SW 1271 (cell line): ENCODE measurements at places on chromosomes 7 and 10.

- no peak for DNase-seq
Observed at GRCh38 chr7:142540371-142540770, 208.9 kb upstream of the PRSS1 start.

DNA sequence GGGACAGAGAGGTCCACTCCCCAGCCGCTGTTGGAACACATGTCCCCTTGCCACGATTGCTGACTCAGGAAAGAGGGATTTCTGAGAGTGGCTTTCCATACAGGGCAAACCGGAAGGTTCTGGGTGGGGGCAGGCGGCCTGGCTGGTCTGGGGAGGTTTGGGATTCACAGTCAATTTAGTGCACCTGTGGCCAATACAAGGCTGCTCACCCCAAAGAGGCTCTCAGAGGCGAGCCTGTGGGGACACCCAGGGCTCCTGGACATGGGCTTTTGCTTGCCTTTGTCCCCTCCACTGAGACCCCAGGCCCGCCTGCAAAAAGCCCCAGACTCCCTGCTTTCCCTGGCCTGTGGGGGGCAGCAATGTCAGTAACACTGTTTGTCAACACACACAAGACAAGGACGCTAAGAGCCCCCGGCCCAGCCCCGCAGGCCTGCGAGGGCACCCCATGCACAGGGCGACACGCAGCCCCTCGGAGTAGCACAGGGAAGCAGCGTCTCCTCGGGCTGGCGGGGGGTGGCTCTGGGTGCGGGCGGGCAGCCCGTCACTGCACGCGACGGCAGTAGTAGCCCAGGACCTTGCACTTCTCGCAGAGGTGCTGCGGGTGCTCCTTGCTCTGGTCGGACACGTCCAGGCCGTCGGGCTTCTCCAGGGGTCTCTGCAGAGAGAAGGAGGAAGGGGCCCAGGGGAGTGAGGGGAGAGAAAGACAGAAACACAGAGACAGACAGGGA, 38.7 kb downstream of the PPIF start:
- no peak for DNase-seq

GRCh38 chr10:114507449-114507848, 103.1 kb upstream of the AFAP1L2 start:
- DNase-seq: no peak

GRCh38 chr7:47786557-47787248, 161.6 kb downstream of the PKD1L1 start:
- peak; percentile 99 for DNase-seq

DNA sequence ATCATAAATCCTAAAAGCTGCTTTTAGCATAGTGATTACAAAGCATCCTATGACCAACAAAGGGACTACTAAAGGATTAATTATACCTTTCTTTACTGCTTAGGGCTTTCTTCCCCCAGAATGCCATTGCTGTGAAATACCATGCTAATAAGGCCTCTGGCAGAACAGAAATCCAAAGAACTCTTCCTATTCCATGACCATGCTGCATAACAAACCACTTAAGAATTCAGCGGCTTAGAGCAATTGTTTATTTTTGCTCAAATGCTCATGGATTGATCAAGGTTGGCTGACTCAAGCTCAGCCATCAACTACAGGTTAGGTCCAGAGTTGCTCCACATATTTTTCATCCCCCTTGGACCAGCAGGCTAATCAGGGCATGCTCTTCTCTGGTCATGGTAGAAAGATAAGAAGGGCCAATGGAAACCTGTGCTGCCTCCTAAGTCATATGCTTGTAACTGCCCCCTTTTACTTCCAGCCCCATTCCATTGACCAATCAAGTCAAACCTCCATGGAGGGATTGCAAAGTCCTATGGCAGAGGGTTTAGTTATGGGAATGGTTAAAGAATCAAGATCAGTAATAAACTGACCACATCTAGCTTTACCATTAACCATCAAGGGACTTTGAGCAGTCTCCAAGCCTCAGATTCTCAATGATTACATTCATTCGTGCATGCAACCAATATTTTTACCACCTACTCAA, 244.4 kb upstream of the FZD1 start:
- no peak for DNase-seq

- DNase-seq: no peak
Observed at GRCh38 chr7:115662120-115662519, 368.4 kb downstream of the TFEC start.

GRCh38 chr7:112876877-112877276, 86.7 kb upstream of the TMEM168 start:
- no peak for DNase-seq

DNA sequence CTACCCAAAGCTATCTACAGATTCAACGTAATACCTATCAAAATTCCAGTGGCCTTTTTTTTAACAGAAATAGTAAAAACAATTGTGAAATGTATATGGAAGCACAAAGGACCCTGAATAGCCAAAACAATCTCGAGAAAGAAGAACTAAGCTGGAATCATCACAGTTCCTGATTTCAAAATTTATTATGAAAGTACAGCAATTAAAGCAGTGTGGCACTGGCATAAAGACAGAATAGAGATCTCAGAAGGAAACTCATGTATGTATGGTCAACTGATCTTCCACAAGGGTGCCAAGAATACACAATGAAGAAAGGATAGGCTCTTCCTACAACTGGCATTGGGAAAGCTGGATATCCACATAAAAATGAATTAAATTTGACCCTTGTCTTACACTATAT, 23.2 kb downstream of the PNLIPRP3 start:
- no peak for DNase-seq

GRCh38 chr7:87886875-87887274, 10.6 kb downstream of the DBF4 start:
- peak; percentile 48 for DNase-seq

GRCh38 chr7:2013381-2014311, 219.1 kb downstream of the MAD1L1 start:
- no peak for DNase-seq

DNA sequence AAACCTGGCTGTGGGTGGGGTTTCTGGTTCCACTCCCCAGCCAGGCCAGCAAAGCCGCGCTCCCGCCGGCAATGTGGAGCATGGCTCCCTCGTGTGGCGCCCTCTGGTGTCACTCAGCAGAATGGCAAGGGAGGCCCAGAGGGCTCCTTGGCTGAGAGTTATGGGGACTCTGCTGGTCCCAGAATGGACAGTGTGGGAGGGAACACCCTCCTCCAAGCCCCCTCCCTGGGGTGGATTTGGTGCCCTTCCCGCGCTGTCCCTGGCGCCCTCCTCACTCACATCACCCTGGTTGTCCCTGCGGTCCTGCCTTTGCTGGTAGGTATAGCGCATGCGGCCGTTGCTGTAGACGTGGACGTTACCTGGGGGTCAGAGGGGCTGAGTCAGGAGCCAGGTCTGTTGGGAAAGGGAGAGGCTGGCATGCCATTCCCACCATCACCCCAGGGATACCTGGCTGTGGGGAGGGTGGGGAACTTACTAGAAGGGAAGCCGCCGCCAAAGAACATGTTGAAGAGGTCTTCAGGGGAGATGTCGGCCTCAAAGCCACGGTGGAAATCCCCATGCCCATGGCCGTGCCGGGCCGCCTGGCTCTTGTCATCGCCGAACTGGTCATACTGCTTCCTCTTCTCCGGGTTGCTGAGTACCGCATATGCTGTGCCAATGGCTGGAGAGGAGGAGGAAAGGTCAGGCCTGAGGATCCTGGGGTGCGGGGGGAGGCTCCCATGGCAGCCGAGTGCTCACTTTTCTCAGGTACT, 14.0 kb downstream of the DNAJB12 start:
- DNase-seq: no peak

- DNase-seq: no peak
Observed at GRCh38 chr7:1112625-1113547, 25.0 kb downstream of the GPER1 start.

DNA sequence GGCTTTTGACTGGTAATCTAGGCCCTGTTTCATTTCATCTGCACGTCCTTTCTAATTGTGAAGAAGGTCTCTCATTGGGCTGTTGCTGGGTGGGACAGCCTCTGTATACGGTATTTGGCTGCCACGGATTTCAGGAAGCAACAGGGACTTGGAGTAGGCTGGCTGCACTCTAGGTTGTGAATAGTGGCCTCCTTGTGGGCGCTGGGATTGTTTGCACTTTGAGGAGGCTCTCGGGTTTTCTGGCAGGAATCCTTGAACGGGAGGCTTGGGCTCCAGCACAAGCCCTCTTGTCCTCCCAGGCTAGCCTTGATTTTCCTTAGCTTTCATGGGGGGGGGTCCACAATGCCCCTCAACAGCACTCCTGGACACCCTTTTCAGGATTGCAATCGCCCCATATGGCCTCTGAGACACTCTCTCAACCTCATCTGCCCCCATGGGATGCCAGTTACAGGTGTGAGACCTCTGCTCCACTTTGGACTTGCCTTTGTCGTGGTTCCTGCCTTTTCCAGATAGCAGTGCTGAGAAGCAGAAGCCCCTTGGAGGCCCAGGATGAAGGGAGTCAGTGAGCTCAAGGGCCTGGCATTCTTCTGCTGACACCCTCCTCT, 33.9 kb upstream of the ZNF273 start:
- DNase-seq: no peak

GRCh38 chr10:124921261-124921660, 20.7 kb upstream of the ZRANB1 start:
- no peak for DNase-seq

- no peak for DNase-seq
Observed at GRCh38 chr7:29190349-29191045, 4.1 kb upstream of the CHN2 start.

GRCh38 chr7:15737601-15738000, 51.1 kb upstream of the MEOX2 start:
- DNase-seq: no peak

DNA sequence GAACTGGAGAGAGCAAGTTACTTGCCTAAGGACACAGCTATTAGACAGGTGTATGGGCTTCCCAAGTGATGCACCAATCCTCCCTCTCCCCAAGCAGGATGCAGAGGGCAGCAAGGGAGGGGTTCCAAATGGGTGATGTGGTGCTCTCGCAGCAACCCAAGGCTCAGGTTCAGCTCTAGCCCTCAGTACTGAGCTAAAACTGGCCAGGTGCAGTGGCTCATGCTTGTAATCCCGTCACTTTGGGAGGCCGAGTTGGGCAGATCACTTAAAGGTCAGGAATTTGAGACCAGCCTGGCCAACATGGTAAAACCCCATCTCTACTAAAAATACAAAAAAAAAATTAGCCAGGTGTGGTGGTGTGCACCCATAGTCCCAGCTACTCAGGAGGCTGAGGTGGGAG, 40.7 kb downstream of the GPRIN2 start:
- DNase-seq: no peak

GRCh38 chr10:84310470-84310869, 17.9 kb upstream of the CCSER2 start:
- DNase-seq: no peak

DNA sequence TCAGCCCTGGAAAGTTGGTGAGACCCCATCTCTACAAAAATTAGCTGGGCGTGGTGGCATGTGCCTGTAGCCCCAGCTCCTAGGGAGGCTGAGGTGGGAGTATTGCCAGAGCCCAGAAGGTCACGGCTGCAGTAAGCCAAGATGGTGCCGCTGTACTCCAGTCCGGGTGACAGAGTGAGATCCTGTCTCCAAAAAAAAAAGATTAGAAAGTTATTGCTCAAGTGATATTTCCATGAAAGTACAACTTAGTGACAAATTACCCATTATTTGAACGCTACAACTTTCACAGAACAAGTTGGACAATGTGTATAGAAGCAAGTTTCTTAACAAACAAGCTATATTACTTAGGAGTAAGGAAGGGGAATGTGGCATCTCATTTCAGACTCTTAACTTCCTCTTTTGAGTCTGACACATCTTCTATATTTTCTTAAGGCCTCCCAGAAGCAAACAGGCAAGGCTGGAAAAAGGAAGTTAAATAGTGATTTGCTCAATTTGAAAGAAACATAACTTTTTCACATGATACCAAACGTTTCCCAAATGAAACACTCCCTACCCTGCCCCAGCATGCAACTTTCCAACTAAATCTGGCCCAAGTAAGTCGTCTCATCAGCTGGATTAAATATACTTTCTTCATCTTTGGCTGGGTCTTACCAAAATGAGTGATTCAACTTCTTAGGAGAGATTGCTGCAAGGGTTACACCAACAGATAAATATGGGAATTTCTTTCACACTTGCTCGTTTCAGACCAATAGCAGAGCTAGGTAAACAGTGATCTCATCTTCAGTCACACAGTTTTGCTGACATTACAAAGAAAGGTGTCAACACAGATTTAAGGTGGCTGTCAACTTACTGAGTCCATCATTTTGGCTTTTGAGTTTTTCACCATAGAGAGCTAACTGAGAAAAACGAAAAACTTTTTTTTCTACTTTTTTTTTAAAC, 66.3 kb upstream of the KLF6 start:
- no peak for DNase-seq

- DNase-seq: no peak
Observed at GRCh38 chr7:113912876-113913275, 5.9 kb downstream of the PPP1R3A start.

GRCh38 chr10:47420305-47421056, 36.4 kb upstream of the ZNF488 start:
- DNase-seq: no peak

DNA sequence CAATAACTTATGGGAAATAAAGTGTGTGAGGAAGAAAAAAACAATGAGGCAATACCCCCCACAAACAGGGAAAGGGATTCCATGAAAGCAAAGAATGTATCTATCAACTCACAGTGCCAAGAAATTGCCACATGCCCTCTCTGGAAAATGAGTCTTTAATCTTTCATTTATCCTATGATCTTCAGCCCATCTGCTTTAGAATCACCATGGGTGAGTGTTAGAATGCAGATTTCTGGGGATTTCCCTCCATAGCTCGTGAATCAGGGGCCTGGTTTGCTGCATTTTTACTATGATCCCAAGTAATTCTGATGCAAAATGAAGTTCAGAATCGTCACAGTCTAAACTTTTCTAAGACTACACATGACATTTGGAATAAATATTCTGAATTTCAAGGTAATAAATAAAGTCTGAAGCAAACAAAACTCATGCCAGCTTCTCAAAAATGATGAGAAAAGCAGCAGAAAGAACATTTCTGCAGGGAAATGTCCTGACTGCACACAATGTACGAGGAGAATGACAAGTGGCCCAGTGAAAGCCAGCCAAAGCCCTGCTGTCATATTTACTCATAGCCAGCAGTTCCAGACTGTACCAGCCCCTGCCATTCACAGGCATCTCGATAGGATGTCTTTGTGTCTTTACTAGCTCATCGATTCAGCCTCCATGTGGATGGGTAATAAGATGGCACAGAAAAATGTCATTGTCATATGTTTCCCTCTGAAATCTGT, 167.1 kb downstream of the ELMO1 start:
- no peak for DNase-seq

GRCh38 chr10:90462749-90463470, 394.9 kb downstream of the HTR7 start:
- no peak for DNase-seq

DNA sequence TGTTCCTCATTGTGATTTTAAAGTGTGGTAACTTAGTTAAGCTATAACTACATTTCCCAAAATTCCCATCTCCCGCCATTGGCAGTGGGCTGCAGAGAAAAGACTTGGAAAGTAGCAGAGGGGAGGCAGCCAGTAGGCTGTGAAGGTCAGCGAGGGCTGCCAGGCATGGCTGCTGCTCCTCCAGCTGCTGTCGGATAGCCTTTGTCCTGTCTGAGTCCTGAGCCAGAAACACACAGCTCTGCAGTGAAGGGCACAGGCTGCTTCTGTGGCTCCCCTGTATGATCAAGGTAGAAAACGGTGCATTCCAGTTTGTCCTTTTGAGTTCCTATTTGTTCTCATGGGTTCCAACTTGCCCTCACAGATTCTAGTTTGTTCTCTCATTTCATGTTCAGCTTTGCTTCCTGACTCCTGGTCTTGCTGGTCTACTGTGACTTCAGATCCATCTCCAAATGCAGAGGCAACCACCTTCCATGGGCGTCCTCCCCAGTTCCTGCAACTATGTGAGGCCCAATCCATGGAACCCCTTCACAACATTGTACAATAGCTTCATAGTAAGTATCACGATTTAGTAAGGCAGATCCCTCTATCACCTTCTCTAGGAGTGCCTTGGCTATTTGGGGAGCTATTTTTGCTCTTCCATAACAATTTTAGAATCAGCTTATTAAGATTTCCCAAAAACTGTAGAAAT, 31.7 kb downstream of the SYPL1 start:
- no peak for DNase-seq
